ENCODE measurements at places on chromosomes 16 and 17.

GRCh38 chr17:81197831-81198490 lies 24.8 kb downstream of the CEP131 start:
- no peak for DNase-seq

DNA sequence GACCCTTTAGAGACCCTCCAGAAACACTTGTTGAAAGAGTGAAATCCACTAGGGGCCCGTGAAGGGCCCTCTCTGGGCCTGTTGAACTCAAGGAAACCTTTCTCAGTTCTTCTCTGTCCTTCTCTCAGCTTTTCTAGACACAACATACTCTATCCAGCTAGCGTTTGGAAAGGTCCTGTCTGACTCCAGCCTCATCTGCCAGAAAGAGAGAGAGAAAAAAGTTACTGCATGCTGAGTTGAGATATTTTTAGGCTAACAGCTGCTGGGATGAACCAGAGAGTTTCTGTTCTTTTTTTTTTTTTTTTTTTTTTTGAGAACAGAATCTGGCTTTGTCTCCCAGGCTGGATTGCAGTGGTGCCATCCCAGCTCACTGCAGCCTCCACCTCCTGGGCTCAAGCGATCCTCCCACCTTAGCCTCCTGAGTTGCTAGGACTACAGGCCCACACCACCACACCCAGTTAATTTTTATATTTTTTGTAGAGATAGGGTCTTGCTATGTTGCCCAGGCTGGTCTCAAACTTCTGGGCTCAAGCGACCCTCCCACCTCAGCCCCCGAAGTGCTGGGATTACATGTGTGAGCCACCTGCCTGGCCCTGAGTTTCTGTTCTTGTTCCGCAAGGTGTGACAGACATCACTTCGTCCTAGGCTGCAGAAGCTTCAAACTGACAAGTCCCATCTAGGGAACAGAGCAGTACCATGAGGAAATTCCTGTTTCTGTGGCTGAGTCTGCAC lies 14.9 kb upstream of the TEX2 start:
- no peak for DNase-seq

GRCh38 chr16:2756288-2757015 lies 4.0 kb downstream of the SRRM2 start:
- no peak for DNase-seq

- no peak for DNase-seq
These were observed 11.0 kb downstream of the SLC38A8 start for GRCh38 chr16:84031556-84031955.

DNA sequence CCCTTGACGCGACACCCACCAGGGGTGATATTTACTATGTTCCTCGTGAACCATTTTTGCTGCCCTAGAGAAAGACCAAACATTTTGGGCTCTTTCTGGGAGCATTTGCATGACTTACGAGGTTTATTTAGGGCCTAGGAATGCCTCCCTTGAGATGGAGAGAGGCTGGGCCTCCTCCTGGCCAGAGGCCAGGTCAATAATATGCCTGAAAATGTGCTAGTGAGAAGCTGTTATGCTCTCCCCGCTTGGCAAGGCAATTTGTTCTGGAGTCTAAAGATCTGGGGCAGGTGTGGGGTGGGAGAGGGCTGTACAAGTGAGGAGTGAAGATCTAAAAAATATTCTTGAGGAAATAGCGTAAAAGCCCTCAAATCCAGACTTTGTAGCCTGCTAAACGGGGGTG lies 587.3 kb upstream of the CDH5 start:
- no peak for DNase-seq

DNA sequence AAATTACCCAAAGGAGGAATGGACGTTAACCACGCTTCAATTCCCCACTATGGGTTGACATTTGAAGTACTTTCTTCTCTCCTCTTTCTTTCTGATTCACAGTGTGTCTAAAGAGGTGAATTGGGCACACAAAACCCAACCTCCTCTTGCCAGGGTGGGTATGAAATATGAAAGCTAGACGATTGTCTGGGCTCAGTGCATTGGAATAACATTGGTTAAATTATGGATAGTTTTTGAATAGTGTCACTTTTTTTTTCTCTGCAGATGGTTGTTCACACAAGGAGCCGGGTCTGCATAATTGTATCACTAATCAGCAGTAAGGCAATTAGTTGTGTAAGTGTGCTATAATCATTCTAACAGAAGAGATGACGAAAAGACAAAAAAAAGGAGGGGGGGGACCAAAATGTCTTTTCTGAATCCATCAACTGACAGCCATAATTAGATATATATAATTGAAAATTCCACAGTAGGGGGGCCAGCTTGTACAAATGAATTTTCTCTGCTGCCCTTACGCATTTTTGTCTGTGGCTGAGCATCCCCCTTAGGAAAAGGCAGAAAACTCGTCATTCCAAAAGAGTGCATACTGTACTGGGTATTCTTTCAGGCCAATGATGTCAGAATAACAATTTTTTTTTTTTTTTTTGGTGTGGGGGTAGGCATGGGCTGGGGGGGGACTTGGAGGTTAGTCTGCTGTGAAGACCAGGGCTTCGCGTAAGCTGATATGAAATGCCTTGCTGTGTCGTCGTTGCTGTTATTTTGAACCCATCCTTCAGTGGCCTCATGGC lies 307.5 kb upstream of the SALL1 start:
- DNase-seq: no peak

- no peak for DNase-seq
These were observed 14.4 kb upstream of the CLEC18A start for GRCh38 chr16:69936751-69937211.

DNA sequence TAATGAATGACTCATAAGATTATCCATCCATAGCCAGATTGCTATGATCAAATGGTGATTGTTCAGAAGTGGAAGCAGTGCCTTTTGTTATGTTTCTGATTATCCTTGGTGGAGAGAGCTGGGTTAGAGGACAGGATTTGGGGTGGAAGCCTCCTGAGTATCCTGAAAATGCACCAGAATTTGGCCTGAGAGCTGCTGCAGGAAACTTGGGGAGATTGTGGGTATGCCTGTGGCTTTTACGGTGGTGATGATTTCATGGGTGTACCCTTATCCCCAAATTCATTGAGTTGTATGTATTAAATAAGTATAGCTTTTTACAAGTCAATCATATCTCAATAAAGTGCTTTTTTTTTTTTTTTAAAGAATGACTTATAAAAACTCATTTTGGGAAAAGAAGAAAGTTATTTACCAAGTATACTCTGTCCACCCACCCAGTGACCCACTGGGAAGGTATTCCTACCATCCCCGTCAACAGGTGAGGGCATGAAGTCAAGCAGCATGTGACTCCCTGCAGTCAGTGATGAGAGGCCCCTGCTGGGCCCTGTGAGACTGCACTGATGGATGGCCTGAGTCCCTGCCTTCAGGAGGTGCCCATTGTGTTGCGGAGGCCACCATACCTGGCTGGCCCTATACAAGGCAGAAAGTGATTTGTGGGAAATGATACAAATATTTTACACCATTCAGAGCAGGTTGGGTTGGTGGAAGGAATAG lies 28.4 kb downstream of the NKD1 start:
- no peak for DNase-seq

- DNase-seq: no peak
These were observed 144.0 kb upstream of the TBX2 start for GRCh38 chr17:61255647-61256046.

GRCh38 chr17:80228477-80228876 lies 8.2 kb downstream of the SLC26A11 start:
- no peak for DNase-seq

DNA sequence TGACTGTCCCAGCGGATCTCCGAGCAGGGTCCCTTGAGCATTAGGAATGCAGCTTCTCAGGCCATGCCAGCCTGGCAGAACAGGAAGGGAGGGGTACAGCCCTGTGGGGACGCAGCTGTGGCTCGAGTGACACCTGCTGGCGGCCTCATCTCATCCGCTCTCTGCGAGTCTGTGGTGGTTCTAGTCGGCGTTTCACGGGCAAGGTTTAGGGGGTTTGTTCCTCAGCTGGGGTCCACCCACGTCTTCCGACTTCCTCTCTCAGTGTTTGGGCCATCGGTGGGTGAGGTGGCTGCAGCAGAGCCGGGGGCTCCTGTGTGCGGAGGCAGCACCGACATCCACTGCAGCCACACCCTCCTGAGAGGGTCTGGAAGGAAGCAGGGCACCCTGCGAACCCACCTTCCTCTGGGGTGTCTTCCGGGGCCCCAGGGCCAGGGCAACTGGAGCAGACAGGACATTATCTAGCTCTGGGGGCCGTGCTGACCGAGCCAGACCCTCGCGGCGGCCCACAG lies 33.3 kb downstream of the JPH3 start:
- DNase-seq: peak; percentile 46

GRCh38 chr17:28974451-28974850 lies 23.1 kb upstream of the PHF12 start:
- DNase-seq: no peak

DNA sequence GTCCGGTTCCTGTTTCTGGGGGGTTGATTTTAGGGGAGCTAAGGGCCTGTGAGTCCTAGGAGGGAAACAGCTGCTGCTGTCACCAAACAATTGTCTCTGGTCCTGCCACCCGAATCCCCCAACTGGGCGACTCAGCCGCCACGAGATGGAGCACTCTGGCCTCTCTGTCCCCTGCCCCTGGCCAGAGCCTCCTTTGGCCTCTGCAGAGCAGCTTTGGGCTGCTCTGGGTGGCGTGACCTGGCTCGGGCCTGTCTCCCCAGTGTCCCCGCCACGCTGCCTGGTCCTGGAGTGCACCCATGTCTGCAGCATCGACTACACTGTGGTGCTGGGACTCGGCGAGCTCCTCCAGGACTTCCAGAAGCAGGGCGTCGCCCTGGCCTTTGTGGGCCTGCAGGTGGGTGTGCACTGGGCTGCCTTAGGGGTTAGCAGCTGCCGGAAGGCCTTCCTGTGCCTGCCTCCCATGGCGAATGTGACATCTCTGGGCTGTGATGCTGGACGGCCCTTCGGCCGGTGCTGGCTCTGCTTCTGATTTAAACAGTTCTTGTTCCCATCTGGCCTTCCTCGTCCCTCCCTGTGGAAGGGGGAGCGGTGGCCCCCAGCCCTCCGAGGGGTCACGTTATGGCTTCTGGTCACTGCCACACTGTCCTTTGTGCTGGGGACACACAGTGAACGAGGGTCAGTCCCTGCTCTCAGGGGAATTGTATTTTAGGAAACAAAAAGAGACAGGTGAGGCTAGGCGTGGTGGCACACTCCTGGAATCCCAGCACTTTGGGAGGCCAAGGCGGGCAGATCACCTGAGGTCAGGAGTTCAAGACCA lies 11.6 kb upstream of the RNF213 start:
- no peak for DNase-seq

- DNase-seq: peak; percentile 66
These were observed 37.0 kb upstream of the CDH1 start for GRCh38 chr16:68700120-68700519.

- DNase-seq: no peak
These were observed 23.0 kb upstream of the CHMP6 start for GRCh38 chr17:80968602-80969029.

DNA sequence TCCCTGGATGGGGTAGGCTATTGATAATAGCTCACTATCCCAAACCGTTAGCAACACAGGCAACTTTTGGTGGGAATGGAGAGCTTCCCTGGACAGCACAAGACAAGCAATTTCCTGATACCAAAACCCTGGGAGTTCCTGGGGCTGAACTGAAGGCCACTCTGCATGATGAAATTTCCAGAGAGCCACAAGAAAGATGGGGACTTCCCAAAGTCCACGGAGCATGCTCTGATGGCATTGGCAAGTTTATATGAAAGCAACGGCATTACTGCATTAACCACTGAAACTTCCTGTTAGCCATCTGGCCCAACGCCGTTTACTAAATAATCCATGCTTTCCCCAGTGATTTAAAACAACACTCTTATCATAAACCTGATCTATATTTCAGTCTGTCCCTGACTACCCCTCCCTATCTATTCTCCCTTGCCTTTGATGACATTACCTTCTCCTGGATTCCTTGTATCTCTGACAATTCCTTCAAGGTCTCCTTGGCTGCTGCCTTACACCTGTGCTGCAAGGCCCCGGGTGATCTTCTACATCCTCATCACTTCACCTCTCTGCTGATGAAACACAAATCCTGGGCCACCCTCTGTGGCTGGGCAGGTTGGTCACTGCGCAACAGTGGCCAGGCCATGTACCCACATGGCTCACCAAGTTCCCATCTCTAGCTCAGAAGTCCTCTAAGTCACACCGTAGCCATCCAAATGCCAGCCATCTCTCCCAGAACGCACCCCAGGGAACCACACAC lies 108.5 kb upstream of the RCVRN start:
- DNase-seq: peak; percentile 90

- DNase-seq: peak; percentile 89
These were observed 42.1 kb downstream of the ITGAM start for GRCh38 chr16:31301708-31302400.

GRCh38 chr17:60934723-60935122 lies 257.1 kb downstream of the BCAS3 start:
- no peak for DNase-seq

DNA sequence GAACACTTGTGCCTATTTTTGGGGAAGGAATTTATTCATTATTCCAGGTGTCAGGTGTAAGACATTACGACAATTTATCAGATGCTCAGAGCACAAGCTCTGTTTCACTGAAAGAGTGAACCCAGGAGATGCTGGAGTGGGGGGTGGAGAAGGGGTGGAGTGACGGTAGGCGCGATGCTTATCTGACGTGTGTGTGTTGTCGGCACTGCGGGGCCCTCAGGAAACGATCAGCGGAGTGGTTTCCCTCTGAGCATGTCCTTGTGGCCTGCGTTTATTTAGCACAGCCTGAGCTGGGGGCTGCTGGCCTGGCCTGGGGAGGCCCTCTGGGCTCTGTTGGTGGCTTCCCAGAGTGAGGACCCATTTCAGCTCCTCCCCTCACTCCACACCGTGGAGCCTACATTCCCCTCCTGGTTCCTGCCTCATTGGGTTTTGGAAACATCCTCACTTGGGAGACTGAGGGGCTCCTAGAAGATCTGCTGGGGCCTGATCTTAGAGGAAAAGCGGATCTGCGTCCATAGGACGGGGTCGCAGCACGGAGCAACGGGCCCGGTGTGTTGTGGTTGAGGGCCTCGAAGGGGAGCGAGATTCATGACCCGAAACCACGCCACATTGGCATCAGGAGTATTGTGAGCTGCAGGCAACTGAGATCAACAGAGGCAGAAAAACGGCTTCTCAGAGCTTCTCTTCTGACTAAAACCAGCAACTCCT lies 19.0 kb upstream of the GNG13 start:
- no peak for DNase-seq

GRCh38 chr17:54435966-54436365 lies 464.7 kb upstream of the TOM1L1 start:
- no peak for DNase-seq

GRCh38 chr17:19718041-19718612 lies 1.7 kb upstream of the SLC47A2 start:
- DNase-seq: no peak

GRCh38 chr16:78695391-78695790 lies 595.9 kb downstream of the WWOX start:
- no peak for DNase-seq
